ENCODE measurements at places on chromosomes 7 and 10. TPM values are rescaled to one million over a fixed set of nuclear protein-coding genes. Genes with fewer than 3 reads are reported as not detected.

- H3K4me1 ChIP-seq = peaks cover 6% of the 10 kb centered on the region
- no peaks in the 10 kb centered on the region for H3K27me3 ChIP-seq
- H3K27ac ChIP-seq = no peak overlapping the region
- H3K36me3 ChIP-seq = no peaks in the 10 kb centered on the region
- no peak overlapping the region for H3K4me3 ChIP-seq
Observed at GRCh38 chr7:75937958-75938786, 23.2 kb downstream of the POR start.

Gene PIK3CG
- polyA plus RNA-seq = 0.15 TPM

Gene TMEM273
- 6.5 TPM for polyA plus RNA-seq

Gene ZNF488
- polyA plus RNA-seq = 0.68 TPM

All from stomach (tissue), 19 donors.